Progenitor cell of endocrine pancreas (in vitro differentiated cells): ENCODE measurements at places on chromosomes 4 and X. TPM values are rescaled to one million over a fixed set of nuclear protein-coding genes. Genes with fewer than 3 reads are reported as not detected.

GRCh38 chr4:78776729-78777575, 802 bp downstream of the BMP2K start:
- no peaks in the 10 kb centered on the region for H3K27me3 ChIP-seq
- H3K36me3 ChIP-seq = no peaks in the 10 kb centered on the region
- peaks cover 16% of the 10 kb centered on the region for H3K4me1 ChIP-seq
- no peak overlapping the region for H3K4me3 ChIP-seq
- peak; percentile 19 for DNase-seq
- H3K27ac ChIP-seq = peak overlapping the region; percentile 97

TBC1D1 gene
- 120 and 138 TPM in 2 replicates for total RNA-seq

BMPR1B gene
- total RNA-seq = 21.1 and 23.2 TPM in 2 replicates

ARR3 gene
- not detected in 2 replicates for total RNA-seq

PASD1 gene
- total RNA-seq = not detected in 2 replicates
